ENCODE measurements at places on chromosomes 16 and 17. TPM values are rescaled to one million over a fixed set of nuclear protein-coding genes. Genes with fewer than 3 reads are reported as not detected.

The G6PC1 gene
- not detected for total RNA-seq

The MYCBPAP gene
- 0.14 TPM for total RNA-seq

The CES5A gene
- not detected for total RNA-seq

The SPATA32 gene
- total RNA-seq: not detected

The CDRT15 gene
- total RNA-seq: not detected

GRCh38 chr16:85602402-85603202 lies 10.5 kb upstream of the GSE1 start:
- no peak for DNase-seq

DNA sequence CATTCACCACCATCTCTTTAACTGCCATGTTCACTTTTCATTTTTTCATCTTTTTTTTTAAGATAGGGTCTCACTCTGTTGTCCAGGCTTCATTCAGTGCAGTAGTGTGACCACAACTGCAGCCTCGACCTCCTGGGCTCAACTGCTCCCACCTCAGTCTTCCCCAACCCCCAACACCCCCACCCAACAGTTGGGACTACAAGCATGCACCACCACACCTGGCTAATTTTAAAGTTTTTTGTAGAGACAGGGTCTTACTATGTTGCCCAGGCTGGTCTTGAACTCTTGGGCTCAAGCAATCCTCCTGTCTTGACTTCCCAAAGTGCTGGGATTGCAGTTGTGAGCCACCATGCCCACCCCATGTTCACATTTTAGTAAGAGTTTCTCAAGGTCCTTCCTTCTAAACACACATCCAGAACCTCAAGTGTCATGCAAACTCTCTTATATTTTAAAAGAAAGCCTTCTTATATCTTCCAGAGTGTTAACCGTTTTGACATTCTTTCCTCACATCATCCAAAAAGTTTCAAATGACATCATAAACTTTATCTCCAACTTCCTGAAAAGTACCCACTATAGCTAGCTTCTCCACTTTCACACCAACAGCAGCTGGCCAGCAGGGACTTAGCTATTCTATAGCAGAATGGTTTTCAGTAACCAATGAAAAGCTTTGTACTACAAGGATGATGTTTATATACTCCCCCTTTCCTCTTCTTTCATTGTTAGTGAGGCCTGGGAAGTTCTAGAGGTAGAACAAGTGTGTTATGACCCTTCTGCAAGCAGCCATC lies 49.3 kb downstream of the TRAF4 start:
- no peak for DNase-seq

- DNase-seq: peak; percentile 39
These were observed 35.5 kb downstream of the ADCY7 start for GRCh38 chr16:50301626-50302471.

- DNase-seq: no peak
These were observed 9.2 kb upstream of the SERPINF1 start for GRCh38 chr17:1752425-1753262.

- no peak for DNase-seq
These were observed 15.0 kb upstream of the SLC16A11 start for GRCh38 chr17:7058831-7059447.

- DNase-seq: no peak
These were observed 9.0 kb downstream of the C17orf99 start for GRCh38 chr17:78154903-78155811.

DNA sequence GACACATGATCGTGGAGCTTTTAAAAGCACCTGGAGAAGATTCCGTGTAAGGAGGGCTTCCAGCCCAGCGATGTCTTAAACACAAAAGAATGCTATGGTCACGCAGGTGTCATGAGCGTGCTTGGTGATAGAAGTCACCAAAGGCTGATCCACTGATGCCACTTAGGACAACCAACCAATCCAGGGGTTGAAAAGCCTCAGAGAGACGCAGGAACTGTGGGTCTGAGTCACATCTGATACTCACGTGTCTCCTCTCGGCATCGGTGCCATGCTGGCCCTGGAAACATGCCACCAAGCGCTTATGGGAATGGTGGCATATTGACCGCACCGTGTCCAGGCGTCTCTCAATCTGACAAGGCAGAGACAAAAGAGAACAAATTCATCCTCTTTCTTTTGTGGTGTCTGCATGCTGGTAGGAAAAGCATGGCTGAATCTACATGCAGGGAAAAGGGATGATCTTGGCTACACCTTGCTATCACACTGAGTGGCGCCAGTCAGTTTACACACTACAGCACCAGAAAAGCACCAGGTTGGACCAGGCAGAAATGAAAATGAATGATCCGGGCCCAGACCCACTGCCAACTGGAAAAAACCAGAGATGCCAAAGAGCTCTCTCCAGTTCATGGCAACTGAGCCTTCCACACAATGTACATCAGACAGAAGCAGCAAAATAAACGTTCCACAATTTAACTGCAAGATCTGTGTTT lies 38.0 kb downstream of the ARHGAP17 start:
- DNase-seq: no peak

DNA sequence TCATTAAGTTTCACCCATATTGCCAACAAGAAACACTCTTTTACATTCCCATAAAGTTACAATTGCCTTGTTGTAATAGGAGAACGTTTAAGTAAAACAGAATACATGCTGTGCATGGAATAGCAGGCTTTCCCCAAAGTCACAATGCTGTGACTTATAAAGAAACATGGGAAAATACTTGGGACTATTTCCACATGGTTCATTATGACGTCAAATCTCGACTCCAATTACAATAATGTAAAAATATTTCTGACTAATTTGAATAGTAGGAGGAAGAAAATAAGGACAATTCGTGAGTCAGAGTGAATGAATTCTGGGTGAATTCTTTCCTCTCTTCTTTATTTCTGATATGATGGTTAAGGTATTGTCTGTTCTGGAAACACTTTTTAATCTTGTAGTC lies 52.8 kb downstream of the CDH11 start:
- no peak for DNase-seq

GRCh38 chr17:49468811-49469385 lies 26.2 kb upstream of the NGFR start:
- DNase-seq: no peak

- DNase-seq: no peak
These were observed at the start of gene KRTAP4-2 for GRCh38 chr17:41177727-41178271. Gene KRTAP4-2, minus strand, starts transcription at chr17:41178221. Its CDS starts 57 bp downstream, at chr17:41178164.

DNA sequence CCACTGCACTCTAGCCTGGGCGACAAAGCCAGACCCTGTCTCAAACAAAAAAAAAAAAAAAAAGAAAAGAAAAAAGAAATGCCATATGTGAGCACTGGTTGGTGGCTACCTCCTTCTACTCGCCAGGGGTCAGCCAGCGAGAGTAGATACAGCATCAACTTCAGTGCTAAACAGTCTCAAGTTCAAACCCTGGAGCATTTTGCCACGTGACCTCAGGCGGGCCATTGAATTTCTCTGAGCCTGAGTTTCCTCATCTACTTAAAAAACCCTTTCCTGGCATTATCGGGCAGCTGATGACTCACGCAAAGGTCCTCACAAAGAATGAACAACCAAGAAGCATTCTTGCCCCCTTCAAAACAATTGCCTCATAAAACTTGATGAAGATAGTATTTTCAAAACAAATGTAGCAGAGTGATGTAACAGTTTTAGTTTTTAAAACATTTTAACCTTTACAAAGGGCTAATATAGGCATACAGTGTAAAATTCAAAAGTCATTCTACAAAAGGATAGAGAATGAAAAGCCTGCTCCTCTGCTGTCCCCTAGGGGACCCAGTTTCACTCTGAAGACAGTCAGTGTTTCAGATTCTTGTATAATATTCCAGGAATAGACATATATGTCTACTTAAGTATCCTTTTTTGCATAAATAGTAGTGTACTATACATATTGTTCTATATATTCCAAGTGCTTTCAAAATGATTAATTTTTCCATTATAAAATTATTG lies 28.4 kb downstream of the DNAH2 start:
- peak; percentile 52 for DNase-seq

DNA sequence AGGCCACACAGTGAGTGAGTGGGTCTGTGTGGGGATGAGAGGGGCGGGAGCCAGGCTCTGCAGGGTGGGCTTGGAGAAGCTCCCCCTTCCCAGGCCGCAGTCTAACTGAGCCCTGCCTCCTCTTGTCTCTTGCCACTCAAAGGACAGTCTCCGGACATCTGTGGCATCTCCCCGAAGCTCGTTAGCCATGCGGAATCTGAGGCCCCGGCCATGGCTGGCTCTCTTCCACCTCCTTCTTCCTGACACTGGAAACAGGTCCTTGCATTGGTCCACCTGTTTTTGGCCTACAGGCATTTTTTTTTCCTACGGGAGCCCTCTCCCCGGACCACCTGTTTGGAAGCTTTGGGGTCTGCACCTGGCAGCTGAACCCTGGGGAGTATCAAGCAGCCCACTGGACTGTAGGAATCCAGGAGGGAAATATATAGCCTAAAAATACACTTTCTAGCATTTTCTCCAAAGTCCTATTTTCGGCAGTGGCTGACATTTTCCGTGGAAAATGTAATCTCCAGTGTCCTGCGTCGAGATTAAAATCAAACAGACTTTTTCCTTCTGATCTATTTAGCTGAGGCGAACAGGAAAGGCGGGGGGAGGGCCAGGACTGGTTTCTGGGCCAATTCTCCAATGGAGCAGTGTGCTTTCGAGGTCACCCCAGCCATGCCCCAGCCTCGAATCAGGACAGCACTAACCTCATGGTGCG lies 9.1 kb downstream of the ATP2A3 start:
- DNase-seq: no peak

DNA sequence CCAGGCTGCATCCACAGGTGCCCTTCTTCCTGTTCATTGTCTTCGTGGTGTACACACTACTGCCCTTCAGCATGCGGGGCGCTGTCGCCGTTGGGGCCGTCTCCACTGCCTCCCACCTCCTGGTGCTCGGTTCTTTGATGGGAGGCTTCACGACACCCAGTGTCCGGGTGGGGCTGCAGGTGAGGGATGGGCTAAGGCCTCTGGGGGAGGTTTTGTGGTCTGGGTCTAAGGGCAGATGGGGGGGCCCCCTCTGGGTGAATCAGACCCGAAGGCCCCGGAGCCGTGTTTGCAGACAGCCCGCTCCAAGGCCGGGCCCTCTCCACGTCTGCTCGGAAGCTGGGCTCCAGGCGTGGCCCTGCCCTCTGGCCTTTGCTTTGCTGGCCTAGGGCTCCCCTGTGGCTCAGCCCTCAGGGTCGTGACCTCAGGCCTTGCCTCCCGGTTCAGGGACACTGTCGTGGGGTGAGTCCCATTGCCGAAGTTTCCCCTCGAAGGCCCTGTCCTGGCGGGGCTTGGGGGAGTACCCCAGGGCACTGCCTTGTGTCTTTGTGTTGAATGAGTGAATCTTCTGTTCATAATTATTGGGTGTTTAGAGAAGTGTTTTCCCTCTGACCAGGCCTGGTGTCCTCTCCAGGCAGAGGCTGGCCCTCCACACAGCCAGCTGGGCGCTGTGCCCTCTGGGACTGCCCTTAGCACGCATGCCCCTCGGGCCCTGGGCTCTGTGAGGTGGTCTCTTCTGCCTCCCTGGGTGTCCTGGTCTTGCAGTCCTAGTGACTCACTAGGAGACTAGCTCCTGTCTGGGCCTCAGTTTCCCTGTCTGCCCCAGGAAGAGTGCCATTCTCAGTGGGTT lies 25.6 kb downstream of the ADCY7 start:
- no peak for DNase-seq

All from kidney epithelial cell (primary cell).